Stimulated activated CD4-positive, alpha-beta T cell treated with anti-CD3 and anti-CD28 coated beads, Interleukin-15, amount 100 ng/mL, for 1 hour (primary cell): ENCODE measurements at places on chromosomes 1 and 21.

GRCh38 chr1:34460193-34460592 lies 283.5 kb downstream of the C1orf94 start:
- no peak for DNase-seq

DNA sequence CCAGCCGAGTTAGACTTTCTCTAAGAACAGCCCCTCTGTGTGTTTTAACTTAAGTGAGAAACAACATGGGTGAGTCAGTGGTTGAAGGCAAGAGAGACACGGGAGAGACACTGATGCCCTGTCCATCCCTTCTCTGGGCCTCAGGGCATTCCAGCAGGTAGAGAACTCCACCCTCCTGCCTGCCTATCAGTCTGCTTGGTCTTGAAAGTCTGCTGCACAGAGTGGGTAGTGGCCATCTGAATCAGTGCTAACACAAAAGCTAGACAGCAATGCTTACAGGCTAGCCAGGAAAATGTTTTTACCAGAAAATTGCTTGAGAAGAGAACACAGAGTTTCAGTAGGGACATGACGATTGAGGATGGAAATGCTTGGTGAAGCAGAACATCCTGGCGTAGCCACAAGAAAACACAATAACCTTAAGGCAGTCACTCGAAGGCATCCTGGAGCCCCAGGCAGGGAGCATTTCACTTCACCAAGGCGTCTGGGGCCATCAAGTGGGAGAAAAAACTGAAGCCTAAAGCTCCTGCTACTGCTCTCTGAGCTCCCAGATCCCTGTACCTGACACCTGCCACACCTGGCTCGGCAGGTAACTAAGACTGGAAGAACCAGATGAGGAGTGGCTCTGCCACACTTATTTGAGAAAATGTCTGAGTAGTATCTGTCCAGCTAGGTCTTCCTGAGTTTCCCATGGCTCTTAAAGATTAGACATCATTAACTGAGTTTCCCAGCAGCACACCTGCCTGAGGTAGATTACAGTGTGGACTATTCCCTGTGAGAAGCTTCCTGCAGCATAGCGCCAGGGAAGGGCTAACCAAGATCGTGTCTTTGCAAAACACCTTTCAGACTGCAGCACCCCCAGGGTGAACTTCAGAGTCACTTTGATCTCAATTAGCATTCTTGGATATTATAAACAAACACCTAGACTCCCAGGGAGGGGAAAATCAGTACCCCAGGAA lies 18.1 kb upstream of the LBR start:
- DNase-seq: no peak

DNA sequence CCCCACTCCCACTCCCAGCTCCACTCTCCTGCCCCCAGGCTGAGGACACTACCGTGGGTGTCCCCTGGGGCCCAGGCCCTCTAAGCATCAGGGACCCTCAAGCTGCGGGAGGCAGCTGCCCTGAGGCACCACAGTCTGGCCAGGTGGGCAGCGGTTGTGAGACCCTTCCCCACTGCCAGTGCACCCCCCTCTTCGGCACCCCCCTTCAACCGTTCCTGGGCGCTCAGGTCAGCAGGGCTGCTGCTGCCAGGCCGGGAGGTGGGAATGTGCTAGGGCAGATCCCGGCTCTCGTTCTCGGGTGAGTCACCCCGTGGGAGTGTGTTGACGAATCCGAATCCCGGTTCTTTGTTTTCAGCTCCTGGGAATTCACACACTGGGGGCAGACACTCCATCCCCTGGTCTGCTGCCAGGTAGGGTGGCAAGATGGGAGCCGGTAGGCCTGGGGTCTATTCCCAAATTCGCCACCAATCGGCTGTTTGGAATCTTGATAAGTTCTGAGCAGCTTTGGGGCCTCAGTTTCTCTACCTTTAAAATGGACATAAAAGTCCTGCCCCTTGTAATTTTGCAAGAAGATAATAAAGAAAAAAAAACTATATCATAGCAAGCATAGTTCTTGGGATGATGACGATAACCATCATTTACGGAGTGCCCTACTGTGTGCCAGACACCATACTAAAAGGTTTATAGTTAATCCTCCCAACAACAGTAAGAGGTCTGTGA lies 28.5 kb upstream of the CASZ1 start:
- DNase-seq: no peak

GRCh38 chr1:11719313-11720032 lies 16.5 kb upstream of the AGTRAP start:
- DNase-seq: peak; percentile 75

- no peak for DNase-seq
These were observed 161.3 kb downstream of the CLEC20A start for GRCh38 chr1:178335426-178335825.

GRCh38 chr1:160081261-160081936 lies at the start of gene KCNJ9:
Gene KCNJ9, plus strand, starts transcription at chr1:160081538. Its CDS starts 2,493 bp downstream, at chr1:160084031.
- DNase-seq: no peak

GRCh38 chr1:180486092-180486491 lies 16.3 kb downstream of the ACBD6 start:
- no peak for DNase-seq

GRCh38 chr1:245434280-245434679 lies 279.5 kb downstream of the KIF26B start:
- DNase-seq: no peak

- DNase-seq: no peak
These were observed 26.3 kb downstream of the JAK1 start for GRCh38 chr1:64940025-64940424.

DNA sequence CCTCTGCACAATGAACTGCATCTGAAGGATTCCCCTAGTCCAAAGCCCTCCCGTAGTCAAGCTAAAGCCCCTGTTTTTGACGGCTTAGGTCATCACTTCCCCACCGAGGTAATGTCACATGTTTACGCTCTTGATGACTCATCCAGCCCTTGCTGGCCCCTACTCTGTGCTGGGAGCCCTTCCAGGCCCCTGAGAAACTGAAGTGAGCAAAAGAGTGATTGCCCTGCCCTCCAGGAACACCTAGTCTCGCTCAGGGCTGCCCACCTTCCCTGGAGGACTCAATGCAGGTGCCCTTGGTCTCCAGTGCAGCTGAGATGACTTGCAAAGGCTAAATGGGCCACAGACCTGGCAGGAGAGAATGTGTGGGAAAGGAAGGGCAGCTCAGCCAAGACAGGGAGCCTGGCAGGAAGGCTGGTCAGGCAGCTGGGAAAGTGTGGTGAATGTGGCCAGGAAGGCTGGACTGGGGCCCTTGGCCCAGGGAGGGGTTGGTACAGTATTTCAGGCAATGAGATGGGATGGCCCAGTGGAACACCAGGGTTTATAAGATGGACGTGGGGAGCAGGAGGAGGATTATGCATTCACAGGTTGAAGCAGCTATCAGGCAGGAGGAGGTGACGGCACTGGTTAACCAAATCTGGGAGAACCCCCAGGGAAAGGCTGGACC lies 345.6 kb downstream of the NPHP4 start:
- no peak for DNase-seq

DNA sequence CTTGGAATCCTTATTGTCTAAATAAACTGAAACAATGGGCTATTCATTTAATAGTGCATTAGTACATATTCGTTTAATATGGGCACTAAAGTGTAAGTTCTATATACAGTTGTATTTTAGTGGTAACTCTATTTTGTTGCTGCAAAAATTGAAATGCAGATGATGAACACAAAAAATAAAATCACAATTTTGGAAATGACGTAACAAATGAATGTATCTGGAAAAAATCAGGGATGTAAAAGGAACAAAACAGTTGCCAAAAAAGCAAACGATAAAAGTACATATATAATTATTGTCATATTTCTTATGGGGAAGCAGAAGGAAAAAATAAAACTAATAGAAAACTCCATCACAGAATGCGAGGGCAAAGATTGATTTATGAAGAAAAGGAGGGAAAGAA lies 254.9 kb downstream of the RYR2 start:
- no peak for DNase-seq

DNA sequence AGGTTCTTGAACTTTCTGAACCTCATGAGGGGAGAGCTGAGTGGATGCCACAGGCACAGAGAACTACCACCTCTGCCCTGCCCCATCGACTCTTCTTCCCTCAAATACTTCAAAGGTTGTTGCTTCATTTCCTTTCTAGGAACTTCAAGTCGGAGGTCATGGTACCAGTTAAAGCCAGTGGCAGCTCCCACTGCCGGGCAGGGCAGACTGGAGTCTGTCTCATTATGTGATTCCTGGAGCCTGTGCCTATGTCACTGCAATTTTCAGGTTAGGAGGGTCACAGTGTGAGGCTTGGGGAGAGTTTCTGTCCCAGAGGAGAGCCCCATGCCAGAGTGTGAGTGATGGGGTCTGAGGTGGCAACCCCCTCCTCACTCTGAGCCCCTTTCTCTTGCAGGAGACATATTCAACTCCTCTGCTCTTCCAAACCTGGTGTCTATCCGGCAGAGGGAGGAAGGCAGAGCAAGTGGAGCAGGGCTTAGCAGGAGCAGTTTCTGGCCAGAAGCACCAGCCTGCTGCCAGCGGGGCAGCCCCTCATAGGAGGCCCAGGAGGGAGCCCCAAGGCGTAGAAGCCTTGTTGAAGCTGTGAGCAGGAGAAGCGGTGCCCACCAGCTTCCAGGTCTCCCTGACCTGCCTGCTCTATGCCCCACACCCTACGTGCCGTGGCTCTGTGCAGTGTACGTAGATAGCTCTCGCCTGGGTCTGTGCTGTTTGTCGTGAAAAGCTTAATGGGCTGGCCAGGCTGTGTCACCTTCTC lies 29.3 kb downstream of the CAMK1G start:
- DNase-seq: no peak

- DNase-seq: no peak
These were observed 107.3 kb upstream of the HNRNPU start for GRCh38 chr1:244971552-244972216.
